Activated CD8-positive, alpha-beta memory T cell treated with anti-CD3 and anti-CD28 coated beads for 4 hours (primary cell): ENCODE measurements at places on chromosomes 11 and 22.

DNA sequence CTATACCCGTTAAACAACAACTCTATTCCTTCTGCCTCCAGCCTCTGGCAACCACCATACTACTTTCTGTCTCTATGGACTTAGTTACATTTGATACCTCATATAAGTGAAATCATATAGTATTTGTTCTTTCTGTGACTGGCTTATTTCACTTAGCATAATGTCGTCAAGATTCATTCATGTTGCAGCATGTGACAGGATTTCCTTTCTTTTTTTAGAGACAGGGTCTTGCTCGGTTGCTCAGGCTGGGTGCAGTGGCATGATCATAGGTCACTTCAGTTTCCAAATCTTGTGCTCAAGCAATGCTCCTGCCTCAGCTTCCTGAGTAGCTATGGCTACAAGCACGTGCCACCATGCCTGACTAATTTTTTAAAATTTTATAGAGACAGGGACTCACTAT lies 29.4 kb upstream of the SORL1 start:
- DNase-seq: no peak

- no peak for DNase-seq
Observed at GRCh38 chr11:42407341-42407740, 904.5 kb upstream of the API5 start.

GRCh38 chr11:132402071-132402684 lies 1031.8 kb downstream of the NTM start:
- DNase-seq: no peak

DNA sequence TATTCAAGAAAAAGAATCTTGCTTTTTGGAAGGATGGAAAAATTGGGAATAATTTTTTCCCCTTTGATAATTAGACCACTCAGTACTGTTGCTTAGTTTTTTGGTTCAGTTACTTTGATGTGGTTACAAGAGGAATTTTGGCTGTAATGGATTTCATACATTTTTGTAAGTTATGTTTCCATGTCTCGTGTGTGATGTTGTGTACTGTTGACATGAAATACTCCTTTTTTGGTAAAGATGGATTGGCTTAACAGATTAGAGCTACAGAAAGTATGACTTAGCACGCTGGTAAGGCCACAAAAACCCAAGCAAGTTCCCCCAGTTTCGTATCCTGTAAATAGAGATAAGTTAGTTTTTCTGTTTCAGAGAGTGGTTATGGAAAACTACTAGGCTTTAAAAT lies 11.9 kb downstream of the TBCEL start:
- DNase-seq: no peak

DNA sequence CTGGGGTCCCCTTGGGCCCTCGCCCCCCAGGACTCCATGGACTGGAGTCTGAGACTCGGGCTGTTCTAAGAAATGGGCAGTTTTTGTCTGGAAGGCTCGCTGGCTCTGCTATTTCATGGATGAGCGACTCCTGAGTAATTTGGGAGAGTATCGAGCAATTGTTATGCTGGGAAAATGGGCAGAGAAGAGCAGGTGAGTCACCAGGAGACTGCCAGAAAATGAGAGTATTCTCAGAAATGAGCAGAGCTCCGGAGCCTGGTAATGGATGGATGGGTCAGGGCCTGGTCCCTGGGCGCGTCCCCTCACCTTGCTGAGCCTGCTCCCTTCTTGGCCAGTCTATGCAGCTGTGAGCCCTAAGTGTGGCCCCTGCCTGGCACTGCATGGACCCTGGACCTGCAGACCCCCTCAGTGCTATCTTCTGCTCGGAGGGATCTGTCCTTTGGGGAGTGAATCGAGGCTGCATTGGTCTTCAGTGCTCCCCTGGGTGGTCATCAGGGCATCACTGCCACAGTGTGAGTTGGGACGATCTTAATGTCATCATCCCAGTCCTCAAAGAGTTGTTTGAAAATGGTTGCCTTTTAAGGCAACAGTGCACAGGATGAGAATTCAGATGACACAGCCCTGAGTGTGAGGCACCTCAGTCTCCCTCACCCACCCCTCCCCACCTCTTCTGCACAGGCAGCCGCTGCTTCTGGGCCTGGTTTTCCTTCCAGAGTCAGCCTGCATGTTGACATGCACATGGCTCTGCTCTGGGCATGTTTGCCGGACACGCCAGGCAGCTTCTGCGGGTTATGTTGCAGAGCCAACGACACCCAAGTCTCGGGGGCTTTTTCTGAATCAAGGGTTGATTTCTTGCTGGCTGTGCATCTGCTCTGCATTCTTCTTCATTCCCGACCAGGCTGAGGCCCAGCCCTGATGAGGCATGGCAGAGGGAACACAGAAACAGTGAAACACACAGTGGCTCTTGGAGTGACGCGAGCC lies 519.0 kb downstream of the TBC1D22A start:
- DNase-seq: no peak

DNA sequence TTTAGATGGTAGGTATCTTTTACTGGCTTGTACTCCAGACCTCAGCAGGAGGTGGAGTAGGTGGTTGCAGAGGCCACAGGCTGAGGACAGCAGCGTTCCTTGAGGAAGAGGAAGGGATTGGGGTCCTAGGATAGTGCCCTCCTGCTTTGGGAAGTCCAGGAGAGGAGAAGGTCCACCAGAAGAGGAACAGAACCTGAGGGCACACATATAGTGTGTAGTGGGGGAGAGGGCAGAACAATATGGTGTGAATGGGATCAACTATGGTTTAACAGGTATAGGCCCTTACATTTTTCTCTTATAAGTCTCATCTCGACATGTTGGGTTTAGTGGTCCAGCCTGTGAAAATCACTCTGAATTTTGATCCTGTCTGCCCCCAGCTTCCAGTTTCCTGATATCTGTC lies 229.1 kb upstream of the ZBED5 start:
- no peak for DNase-seq

DNA sequence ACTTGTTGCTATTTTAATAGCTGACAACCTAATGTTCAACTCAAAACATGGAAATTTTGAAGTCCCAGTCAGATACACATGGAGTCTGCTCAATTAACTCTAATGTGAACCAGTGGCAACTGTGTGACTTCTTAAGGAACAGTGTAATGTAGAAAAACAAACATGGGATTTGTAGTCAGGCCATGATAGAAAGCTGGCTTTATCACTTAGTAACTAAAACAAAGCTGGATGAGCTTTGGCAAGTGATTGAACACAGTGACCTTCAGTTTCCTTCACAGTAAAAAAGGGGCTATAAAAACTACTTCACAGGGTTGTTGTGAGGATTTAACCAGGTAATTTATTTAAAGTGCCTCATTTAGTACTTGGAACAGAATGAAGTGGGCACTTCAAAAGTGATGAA lies 62.6 kb downstream of the PRCP start:
- DNase-seq: no peak
